ENCODE measurements at places on chromosomes 5 and 9.

DNA sequence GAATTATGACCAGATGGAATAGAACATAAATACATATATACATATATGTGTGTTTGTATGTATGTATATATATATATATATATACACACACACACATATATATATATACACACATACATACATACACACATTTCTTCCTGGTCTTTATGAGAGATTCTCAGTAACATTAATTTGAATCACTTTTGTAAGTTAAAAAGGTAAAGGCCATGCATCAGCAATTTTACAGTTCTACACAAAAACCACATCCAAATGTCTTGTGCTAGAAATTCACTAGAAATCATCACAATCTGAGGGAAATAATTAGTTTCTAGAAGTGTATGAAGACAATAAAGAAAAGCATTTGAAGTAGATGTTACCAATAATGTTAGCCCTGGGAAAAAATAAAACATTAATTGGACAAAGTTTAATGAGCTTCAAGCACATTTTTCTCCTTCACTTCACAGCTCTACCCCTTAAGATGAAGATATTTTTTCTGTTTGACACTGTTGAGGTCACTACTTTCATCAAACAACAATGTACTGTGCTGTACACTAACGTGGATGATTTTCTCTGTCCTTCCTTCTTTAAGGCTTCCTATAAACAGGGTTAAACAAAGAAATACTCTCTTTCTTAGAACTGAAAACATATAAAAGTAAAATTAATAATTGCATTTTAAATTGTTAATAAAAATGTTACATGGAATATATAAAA lies 189.2 kb upstream of the NR4A3 start:
- no peak for DNase-seq

DNA sequence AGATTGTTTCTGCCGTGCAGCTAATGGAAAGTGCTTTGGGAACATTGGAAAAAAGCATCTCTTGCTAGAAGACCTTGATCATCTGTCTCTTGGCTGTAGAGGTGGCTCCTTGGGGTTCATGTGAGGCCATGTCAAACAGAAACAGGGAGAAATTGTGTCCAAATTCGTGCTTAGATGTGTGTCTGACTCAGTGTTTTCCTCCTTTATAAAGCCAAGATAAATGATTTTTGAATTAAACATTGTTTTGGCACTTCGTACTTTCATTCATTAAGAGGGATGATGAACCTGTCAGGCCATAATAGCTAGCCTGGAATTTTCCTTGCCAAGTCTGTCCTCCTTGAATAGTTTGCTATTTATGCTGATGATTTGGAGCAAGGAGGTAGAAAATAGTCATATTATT lies 143.8 kb downstream of the FBXL7 start:
- DNase-seq, result no peak

DNA sequence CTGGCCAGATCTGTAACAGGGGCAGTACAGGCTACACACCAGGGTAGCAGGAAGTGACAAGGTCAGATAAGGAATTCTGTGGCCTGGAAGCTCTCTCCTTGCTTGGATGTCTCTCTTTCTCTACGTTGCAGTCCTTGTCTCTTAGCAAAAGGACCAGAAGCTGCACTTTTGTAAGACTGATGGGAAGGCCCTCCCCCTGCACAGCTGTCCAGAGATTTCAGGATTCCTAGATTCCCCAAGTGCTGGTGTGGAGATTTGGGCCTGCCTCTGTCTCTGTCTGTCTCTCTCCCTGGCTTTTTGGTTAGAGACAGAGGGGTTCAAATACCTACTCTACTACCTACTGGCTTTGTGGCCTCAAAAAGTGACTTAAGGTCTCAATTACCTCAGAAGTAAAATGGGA lies 10.0 kb upstream of the CNTFR start:
- DNase-seq, result no peak

GRCh38 chr5:145697251-145697990 lies 137.7 kb downstream of the PRELID2 start:
- DNase-seq, result no peak

DNA sequence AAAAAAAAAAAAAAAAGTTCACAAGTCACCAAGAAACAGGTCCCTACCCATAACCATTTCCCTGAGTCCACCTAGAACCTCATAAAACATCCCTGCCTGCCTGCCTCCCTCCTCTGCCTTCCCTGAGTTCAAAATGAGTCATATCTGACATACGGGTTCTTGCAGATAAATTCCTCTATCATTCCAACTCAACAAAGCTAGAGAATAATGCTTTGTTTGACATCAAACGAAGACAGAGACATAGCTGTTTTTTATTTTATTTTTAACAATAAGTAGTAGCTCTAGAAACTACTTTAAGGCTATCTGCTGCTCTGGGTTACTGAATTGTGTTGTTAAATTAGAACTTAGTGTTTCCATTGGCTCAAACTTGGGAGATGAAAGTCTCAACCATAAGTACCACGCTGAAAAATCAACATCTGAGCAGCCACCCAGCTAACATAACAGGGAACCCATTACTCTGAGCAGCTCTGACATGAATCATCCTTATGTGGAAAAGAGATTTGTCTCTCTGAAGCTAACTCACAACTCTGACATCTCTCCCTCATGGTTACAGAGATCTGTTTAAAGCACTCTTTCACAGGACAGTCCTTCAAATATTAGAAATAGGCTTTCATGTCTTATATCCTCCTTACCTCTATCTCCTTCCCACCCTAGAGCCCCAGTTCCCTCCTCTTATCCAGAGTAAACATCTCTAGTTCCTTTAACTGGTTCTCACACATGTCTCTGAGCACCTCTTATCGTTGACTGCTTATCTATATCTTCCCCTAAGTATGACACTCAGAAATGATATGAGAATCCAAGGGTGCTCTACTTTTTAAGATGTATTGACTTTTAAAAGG lies 12.1 kb downstream of the TMEM245 start:
- no peak for DNase-seq

DNA sequence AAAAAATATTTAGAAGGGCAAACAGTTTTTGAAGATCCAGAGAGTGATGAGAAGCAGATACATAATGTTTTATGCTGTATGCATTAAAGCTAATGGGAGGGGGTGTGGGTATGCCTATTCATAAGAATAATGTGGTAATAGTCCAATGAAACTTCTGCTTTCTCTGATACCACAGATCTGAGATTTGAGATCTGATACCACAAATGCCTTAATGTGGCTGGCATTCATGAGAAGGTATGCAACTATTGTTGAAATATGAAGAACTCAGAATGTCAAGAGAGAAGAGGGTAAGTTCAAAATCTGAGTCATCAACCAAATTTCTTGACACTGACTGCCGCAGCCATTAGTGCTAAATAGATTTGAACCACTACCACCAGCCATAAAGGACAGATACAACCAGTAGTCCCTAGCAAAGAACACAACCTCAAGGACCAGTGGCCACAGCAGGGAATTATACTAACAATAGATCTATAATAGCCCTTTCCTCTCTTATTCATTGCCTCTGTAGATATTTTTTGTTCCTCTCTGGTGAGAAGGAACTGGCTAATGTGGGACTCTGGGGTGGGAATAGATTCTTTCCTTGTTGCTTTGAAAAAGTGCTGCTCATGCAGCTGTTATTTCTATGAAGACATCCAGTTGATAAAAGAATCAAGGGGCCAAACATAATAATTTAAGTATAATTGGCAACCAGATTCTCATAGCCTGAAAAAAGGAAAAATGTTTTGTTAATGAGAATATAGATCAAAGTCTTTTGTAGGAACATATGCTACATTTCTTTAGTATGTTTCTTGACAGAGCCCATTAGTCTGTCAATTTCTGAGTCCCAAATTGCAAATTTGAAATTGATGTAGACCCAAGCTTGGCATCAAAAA lies 256.5 kb upstream of the ZNF608 start:
- no peak for DNase-seq

DNA sequence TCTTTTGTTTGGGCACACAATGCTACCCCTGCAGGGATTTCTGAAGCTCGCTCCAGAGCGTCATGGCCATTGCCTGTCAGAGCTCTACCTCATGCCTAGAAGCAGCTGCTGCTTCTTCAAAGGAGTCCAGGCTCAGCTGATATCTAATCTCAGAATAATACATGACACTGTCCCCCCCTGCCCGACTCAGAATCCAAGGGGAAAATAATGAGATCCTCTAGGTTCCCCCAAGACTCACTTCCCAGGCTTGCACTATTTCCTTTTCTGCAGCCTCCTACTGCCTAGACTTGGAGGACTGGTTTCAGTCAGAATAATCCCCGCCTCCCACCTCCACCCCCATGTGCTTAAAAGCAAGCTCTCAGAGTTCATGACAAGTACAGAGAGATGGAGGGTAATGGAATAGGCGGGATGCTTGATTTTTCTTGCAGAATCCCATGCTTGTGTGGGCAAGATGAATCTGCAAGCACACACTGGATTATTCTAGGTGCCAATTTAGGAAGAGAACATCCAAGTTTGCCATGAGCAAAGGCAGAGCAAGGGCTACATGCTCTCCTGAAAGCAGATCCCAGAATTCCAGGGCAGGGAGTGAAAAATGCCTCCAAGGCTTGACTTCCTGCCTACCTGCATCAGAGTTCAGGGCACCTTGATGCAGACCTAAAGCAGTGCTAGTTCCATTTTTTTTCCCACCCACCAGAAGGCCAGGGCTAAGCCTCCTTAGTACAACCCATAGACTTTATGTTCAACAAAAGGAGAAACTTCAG lies 97.4 kb upstream of the IFNK start:
- DNase-seq, result no peak

GRCh38 chr5:38433160-38433861 lies 123.1 kb downstream of the LIFR start:
- peak; percentile 83 for DNase-seq

DNA sequence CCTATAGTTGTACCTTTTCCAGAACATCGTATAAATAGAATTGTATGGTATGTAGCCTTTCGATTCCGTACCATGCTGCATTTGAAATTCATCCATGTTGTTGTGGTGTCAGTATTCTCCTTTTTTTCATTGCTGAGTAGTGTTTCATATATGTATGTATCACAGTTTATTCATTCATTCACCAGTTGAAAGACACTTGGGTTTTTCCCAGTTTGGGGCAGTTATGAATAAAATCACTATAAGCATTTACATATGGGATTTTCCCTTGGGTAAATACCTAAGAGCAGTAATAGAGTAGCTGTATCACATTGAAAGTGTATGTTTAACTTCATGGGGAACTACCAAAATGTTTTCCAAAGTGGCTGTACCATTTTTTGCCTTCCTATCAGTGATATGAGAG lies 16.1 kb upstream of the FKTN start:
- DNase-seq, result no peak

DNA sequence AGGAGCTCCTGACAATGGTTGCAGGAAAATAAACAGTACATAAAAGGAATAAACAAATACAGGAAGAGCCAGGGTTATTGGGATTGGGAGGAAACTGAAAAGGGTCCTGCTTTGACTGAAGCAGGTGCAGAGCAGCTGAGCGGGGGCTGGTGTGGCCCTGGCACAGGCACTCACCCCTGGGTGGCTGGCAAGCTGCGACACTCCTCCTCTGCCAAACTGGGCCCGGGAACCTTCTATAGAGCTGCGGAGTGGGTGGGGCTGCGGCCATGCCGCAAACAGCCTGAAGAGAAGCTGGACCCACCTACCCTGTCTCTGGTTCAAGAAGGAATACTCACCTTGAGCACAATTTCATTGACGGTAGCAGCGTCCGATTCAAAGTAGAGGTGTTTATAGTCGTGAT lies 182.5 kb downstream of the GAPVD1 start:
- no peak for DNase-seq

GRCh38 chr5:137668637-137669036 lies 67.3 kb downstream of the KLHL3 start:
- no peak for DNase-seq

DNA sequence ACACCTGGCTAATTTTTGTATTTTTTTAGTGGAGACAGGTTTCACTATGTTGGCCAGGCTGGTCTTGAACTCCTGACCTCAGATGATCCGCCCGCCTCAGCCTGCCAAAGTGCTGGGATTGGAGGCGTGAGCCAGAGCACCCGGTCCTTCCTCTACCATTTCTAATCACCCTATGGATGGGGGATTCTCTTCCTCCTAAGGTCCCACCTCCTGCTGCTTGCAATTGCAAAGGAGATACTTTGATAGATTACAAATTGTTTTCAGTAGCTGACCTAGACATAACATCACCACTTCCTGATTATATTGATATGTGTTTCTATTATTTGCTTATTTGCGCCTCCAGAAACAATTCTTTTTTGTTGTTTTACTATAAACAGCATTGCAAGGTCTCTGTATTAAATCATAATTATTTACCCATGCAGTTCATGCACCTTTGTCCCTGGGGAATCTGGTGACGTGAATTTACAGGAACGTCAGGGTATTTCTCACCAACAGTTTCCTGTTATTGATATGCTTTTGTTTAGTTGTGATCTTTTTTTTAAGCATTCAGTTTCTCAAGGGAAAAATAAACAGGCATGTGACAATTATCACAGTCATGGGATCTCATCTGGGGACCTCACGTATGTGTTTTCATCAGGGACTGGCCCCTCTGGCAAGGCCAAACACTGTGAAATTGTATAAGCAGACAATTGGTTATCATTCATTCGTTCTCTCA lies 43.2 kb downstream of the ESM1 start:
- no peak for DNase-seq

- DNase-seq, result no peak
These were observed 25.2 kb downstream of the NDUFS6 start for GRCh38 chr5:1826235-1826980.

GRCh38 chr9:129145841-129146292 lies 32.2 kb downstream of the IER5L start:
- DNase-seq, result peak; percentile 90

GRCh38 chr9:126366366-126367011 lies 39.9 kb downstream of the MVB12B start:
- no peak for DNase-seq

GRCh38 chr9:112844771-112845542 lies 45.7 kb downstream of the SLC46A2 start:
- peak; percentile 84 for DNase-seq

- DNase-seq, result peak; percentile 36
These were observed 51.1 kb downstream of the STARD4 start for GRCh38 chr5:111461255-111461671.

DNA sequence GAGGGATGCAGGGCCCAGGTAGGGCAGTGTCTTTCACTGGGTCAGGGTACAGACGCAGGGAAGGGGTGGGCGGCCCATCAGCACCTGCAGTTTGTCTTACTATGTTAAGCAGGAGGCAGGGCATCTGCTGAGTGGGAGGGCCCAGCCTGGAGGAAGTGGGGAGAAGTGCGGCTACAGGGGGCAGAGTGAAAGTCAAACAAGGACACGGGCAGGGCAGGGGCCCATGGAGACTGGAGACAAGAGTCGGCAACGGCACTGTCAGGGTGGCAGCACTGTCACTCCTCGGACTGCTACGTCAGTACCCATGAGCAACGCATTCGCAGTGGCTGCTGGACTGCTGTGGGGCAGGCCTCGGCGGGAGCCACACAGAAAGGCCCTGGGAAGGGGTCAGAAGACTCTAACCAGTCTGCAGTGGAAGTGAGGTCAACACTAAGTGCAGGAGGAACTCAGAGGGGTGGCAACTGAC lies 19.7 kb downstream of the CAMSAP1 start:
- DNase-seq, result no peak

DNA sequence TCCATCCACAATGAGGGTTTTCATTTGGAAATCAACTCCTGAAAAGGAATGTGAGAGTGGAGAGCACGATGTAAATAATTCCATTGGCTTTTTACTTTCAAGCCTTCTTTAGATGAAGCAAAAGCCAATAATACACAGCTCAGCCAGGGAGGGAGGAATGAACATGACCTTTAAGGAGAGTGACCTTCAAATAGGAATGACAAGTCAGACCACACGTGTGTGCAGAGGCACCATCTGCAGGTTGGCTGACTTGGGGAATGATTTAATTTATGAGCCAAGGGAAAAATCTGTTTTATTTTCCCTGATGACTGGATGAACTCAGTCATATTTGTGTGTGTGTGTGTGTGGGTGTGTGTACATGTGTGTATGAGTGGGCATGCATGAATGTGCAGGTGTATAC lies 64.5 kb downstream of the RASEF start:
- DNase-seq, result no peak
